ENCODE measurements at places on chromosomes 13 and 19.

- DNase-seq = no peak
Observed at GRCh38 chr13:26221399-26221720, 754 bp downstream of the RNF6 start.

- no peak for DNase-seq
Observed at GRCh38 chr19:21603431-21604231, 98.2 kb downstream of the ZNF429 start.

GRCh38 chr13:43196086-43196621 lies 172.8 kb downstream of the DNAJC15 start:
- no peak for DNase-seq

- no peak for DNase-seq
Observed at GRCh38 chr19:29795461-29796172, 16.2 kb upstream of the CCNE1 start.

DNA sequence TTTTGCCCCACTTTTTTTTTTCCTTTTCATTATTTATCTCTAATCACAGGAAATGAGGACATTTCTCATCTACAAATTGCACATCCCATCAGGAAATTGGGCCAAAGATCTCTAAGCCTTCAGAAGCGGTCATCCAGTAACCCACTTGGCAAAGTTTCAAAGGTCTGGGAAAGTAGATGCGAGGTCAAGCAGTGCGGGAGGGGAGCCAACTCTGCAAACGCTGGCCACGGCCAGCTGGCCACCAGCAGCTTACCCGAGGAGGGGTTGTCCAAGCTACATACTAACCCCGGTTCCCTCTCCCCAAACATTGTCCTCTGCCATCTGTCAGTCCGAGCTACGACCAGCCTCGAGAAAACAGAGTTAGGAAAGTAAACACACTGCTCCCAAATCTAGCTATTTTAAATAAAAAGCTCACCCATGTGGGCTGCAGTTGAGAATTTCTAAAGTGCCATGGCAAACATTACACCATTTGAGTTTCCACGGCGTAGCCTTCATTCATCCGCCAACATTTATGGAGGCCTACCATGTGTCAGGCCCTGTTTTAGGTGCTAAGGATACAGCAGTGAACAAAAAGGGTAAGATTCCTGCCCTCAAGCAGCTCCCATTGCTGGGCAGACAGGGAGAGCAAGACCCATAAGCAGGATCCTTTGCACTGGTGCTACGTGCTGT lies 11.5 kb downstream of the FFAR2 start:
- DNase-seq = no peak

Measured in activated CD8-positive, alpha-beta memory T cell treated with anti-CD3 and anti-CD28 coated beads for 24 hours (primary cell).